CD4-positive, alpha-beta T cell (primary cell): ENCODE measurements at places on chromosomes 2 and 18.

- no peak for DNase-seq
Observed at GRCh38 chr2:26782876-26783704, 2.8 kb upstream of the CENPA start.

- no peak for DNase-seq
Observed at GRCh38 chr18:74486119-74486849, 9.9 kb upstream of the CNDP2 start.

DNA sequence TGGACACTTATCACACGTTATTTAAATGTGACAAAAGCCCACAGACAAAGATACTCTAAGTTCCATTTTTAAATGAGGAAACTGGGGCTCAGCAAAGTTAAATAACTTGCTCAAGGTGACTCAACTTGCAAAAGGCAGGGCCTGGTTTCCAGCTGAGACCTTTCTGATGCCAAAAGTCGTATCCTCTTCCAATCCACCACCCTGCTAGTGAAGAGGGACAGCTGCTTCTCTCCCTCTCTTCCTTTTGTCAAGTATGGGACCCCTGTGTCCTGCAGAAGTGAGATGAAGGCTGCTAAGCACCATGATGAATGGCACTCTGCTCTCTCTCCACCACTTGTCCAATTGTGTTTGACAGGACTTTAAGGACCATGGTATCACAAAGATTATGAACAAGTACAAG is 140.9 kb downstream of the DYM start:
- no peak for DNase-seq

DNA sequence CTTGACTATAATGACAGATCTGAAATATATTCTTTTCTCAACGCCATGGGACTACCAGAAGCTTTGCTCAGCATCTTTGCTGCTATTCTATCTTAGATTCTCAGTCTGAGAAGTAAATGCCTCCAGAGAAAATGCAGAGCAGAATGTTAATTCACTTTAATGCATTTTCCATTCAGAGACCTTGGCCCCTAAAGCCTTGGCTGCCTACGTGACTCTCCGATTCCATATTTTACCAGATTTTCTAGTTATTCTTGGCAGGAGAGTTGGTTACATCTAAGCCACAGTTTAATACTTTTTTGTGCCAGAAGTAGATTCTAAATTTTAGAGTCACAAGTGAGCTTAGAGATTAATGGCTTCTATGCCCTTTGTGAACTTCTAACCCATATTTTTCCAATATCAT is 837.1 kb upstream of the POU3F3 start:
- DNase-seq, result no peak

- DNase-seq, result no peak
Observed at GRCh38 chr18:29154758-29155725, 978.1 kb upstream of the CDH2 start.

DNA sequence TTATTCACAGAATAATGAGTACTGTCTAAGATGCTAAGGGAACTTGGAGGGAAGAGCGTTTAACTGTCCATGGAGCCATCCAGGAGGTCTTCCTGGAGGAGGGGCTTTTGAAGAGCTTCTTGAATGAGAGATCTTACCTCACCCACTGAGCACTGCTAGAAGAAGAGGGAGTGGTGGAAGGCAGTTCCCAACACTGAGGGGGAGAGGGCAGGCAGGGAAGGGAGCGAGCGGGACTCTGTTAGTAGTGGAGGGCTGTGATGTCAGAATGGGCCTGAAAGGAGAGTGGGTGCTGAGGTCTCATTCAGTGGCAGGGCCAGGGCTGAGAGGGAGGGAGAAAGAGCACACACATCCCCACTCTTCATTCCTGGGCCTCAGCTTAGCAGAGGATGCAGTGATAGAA is 65.0 kb downstream of the NCK2 start:
- no peak for DNase-seq

DNA sequence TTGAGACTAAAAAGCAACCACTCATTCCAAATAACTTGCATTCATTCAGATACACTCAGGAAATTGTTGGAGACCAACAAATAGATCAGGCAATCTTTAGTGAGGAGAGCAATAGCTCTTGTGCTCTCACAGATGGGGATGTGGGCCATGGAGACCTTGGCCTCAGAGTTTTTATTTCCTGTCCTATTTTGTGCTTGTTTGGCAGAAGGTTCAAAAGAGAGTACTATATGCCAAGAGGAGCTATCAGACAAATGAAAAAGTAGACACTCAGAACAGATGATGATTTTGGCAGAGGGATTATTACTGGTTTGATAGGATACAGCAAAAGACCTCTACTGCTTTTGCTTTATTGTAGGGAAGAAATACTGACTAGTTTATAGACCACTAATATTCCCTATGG is 230.2 kb downstream of the KCNE4 start:
- DNase-seq, result no peak

GRCh38 chr2:219638948-219639755 is 11.7 kb downstream of the SLC4A3 start:
- no peak for DNase-seq
